Mammary epithelial cell (primary cell): ENCODE measurements at places on chromosomes 1 and 21. TPM values are rescaled to one million over a fixed set of nuclear protein-coding genes. Genes with fewer than 3 reads are reported as not detected.

DNA sequence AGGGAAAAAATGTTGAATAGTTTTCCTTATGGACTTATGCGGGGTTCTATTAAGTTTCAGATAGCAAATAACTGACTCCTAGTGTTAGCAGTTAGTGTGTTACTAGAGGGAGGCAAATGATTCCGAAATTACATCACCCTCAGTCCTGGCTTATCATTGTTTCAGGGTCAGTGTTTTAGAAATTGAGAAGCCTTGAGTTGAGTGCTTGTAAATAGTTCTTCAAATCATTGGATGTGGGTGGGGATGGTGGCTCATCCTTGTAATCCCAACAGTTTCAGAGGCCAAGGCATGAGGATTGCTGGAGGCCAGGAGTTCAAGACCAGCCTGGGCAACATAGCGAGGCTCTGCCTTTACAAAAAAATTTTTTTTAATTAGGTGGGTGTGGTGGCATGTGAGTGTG lies 21.3 kb downstream of the SOAT1 start:
- peak; percentile 2 for DNase-seq

DNA sequence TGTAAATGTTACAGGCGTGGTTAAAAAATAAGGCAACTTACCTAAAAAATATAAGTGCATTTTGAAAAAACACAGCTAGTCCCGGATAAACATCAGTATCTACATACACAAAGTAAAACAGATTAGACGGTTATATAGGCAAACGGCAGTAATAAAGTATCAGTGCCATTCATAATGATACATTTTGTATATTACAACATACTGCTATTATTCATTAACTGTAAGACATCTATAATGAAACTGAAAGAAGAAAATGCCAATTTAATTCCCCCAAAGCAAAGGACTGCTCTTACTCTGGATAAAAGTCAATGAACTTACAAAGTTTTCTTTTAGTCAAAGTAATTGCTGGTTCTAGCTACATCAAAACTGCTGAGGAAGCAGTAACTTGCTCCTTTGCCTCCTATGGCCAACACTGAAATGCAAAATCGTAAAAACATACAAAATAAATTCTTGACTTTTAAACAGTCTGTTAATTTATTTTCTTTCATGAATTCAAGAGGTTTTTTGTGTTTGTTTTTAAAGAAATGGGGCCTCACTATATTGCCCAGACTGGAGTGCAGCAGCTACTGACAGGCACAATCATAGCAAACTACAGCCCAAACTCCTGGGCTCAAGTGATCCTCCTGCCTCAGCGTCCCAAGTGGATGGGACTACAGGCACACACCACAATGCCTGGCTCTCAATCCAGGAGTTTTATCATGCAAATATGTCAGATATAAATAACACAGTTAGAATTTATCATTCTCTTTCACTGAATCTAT lies 23.9 kb downstream of the TMEM50B start:
- no peak for DNase-seq

GRCh38 chr1:61753998-61754508 lies 11.8 kb downstream of the PATJ start:
- DNase-seq, result peak; percentile 38

DNA sequence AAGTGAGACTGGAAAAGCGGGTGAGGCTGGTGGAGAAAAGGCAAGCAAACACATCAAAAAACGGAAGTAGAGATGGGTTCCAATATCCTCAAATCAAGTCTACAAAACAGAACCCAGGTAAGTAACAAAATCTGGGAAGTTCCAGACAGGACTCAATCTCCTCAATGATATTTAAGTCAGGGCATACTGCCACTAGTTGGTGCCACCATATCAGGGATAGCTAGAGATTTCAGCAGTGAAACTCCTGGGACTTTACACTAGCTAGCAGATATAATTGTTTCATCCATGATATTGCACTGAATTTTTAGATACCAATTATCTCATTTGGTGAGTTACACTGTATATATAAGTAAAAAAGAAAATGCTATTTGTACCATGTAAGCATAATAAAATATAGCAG lies 52.0 kb downstream of the EYA3 start:
- DNase-seq, result no peak

CRNN gene
- not detected for total RNA-seq

DNA sequence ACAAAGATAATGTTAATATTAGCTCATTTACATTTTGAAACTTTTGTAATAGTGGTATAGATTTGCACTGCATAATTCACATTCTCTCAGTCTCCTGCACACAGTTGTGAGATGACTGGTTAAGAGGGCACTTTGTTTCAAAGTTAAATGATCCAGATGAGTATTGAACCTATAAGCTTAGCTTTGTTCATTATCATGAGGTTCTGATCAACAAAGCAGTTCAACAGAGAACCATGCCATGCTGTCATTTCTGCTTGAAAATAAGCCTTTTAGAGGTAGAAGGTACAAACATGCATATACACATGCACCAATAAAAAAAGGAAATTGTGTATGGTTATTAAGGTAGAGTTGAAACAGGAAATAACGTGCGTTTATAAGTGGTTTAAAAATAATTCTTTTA lies 4.8 kb downstream of the RAP1A start:
- no peak for DNase-seq

DNA sequence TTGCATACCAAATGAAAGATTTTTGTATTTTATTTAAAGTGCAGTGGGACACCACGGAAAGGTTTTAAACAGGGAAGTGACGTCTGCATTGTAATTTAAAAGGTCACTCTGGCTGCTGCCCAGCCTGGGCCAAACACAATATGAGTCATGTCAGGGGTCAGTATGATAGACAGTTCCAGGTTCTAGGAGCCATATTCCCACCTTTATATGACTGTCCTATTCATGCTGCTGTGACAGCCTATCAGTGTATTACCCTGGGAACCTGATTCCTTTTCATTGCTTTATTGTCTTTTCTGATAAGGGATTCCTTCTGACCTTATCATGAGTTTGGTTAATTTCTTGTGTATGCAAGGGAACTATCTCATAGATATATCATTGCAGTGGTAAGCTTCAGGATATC lies 5.3 kb downstream of the VANGL1 start:
- no peak for DNase-seq

DNA sequence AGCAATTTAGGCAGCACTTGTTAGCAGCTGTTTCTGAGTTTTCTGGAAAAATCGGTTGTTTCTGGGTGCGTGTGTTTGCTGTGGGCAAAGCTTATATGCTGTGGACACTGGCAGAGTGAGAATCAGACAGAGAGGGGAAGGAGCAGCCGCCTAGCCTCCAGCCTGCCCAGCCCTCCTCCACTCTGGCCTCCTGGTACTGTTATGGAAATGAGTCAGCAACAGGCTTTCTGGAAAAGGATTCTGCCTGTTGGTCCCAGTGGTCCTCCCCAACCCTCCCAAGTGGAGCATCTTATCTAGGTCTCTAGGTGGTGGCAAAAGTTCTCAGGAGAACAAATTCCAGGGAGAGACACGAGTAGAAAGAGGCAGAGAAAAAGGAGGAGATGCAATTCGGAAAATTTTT lies 42.2 kb upstream of the GOLT1A start:
- DNase-seq, result no peak

DNA sequence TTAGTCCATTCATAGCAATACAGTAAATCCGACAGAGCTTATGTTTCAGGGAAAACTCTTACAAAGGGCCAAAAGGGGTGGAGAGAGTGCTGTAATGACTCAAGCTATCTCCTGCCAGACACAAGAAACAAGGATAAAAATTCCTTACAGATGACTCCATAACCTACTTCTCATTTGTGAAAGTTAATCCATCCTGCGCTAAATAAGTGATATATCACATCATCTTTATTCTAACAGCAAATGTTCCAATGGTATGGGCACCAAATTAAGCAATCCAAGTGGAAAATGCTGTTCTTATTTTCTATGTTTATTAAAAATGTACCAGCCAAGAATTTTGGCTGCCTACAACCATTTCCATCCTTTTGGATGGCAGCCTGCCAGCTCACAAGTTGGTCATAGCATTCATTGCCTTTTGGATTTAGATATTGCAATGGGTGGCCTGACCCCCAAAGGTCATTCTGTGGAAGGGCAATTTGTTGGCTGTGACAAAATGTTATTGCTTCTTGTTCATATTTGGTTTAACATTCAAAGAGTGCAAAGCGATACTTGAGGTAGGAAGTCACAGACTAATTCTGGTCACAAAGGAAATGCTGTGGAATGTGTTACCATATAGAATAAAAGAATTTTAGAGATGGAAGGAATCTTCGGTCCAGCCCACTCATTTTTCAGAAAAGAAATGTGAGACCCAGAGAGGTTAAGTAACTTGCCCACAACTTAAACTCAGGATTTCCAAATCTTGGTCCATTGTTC lies 2.8 kb upstream of the ENAH start:
- DNase-seq, result peak; percentile 92

CRYAA gene
- not detected for total RNA-seq

DNAJC11 gene
- total RNA-seq, result 27.3 TPM

PCP4 gene
- not detected in 2 replicates for total RNA-seq

LENEP gene
- total RNA-seq, result 1.5 TPM

GRCh38 chr1:198157847-198158725 lies 1.3 kb downstream of the NEK7 start:
- peak; percentile 37 for DNase-seq

- no peak for DNase-seq
Observed at GRCh38 chr1:225697428-225697827, 44.5 kb upstream of the ENAH start.

DNA sequence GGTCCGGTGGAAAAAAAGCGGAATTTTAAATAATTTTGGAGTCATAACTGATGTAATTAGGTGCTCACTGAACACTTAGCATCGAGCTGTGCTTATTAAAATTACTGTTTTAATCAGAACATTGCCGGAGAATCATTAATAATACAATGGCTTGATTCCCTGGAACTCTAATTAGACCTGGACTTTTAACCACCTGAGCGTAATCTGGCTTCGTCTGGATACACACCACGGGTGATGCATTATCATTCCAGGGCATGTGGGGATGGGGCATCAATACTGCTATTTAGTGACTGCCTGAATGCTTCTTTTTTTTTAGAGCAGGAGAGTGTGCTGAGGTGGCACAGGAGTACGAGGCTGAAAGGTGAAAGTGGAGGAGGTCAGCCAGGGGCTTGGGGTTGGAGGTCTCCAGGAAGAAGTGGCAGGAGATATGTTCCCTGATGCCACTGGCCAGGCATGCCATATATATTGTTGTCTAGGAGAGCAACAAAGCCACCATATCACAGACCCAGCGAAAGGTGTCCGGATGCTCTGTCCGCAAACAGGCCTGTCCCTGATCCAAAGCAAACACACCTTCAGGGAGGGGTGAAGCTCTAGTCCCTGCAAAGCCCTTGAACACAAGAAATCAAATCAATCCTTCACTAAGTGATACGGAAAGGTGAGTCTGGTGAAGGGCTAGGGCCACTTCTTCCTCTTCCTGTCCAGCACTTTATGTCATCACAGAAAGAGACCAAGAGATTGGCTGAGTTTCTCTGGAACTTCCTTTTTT lies 125.2 kb downstream of the PLXNA2 start:
- no peak for DNase-seq

GRCh38 chr1:89688607-89689006 lies 55.7 kb downstream of the LRRC8C start:
- DNase-seq, result no peak

SNX27 gene
- total RNA-seq, result 24.7 and 25.5 TPM in 2 replicates

- DNase-seq, result no peak
Observed at GRCh38 chr1:66311092-66311491, 222.9 kb upstream of the SGIP1 start.

DNA sequence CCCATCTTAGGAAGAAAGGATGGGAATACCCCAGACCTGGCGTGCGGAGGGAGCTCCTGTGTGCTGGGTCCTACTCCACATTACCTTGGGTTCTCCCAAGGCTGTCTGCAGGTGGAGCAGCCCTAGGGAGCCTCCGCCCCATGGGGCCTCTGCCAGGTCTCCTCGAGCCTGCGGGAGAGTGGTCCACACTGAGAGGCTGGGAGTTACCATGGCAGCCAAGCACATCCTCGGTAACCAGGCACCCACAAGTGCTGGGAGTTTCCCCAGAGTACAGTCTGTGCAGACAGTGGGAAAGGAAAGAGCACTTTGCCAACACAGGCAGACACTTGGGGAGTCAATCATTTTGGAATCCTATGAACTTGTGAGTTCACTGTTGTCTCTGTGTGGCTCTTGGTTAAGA lies 249.4 kb downstream of the DYRK1A start:
- DNase-seq, result no peak

- no peak for DNase-seq
Observed at GRCh38 chr1:243801378-243801777, 48.7 kb downstream of the AKT3 start.

DNA sequence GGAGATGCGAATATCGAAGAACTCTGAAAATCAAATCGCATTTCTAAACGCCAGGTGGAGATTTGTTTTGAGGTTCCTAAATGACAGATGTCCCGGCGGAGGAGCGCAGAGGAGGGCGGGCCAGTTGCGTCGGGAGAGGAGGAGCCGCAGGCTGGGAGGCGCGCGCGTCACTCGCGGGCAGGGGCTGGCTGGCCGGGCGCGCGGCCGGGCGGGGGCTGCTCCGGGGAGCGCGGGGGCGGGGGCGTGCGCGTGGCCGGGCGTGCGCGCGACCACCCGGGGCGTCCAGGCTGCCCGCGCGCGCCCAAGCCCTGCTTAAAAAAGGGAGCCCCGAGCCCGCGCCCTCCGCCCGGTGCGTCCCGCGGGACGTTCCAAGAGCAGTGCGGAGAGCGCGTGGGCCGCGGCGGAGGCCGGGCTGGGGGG lies 47.3 kb downstream of the H3-3A start:
- DNase-seq, result peak; percentile 82

DNA sequence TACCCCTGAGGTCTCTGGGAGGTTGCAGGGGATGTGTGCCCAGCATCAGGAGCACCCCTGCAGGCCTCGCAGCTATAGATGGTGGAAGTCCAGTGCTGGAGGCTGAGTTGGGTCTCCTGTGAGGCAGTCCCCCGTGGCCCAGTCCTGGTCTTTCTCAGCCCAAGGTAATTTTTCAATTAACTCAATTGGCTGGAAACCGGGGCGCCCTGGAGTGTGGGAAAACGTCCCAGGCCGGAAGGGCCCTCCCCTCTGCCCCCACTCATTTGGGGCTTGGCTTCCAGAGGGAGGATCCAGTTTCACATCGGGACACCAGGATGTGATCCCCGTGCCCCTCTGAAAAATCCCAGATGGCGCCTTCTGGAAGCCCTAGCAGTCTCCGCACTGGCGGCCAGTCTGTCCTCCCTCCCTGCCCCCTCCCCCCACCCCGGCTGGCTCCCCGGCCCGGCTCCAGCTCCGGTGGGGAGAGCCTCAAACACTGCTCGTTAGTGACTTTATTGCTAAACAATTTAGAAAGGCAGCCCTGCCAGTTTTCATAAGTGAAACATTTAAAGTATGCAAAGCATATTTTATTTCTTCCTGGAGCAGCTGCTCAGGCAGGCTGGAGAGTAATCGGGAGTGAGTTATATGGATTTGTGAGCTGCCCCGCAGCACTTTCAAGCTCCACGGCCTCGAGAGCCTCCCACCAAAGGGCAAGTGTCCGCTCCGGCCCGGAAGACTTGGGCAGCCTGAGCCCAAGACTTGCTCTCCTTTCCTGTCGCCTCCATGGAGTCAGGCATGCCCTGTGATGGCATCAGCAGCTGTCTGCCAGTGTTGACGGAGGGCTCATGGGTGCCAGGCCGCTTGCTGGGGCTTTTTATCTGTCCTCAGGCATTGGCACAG lies 208.2 kb upstream of the TMEM51 start:
- DNase-seq, result peak; percentile 36

LCE1A gene
- not detected for total RNA-seq

- no peak for DNase-seq
Observed at GRCh38 chr1:26375081-26375480, 2.5 kb upstream of the ZNF683 start.

GRCh38 chr21:32046191-32046590 lies 173.4 kb downstream of the HUNK start:
- DNase-seq, result no peak

GRCh38 chr1:116919802-116920201 lies 10.1 kb downstream of the PTGFRN start:
- DNase-seq, result no peak

GRCh38 chr1:201147396-201148015 lies 6.8 kb downstream of the TMEM9 start:
- DNase-seq, result no peak
